ENCODE measurements at places on chromosomes 4 and X.
A peak's percentile ranks its signal among the peaks of the same experiment; 100 is the strongest.

DNA sequence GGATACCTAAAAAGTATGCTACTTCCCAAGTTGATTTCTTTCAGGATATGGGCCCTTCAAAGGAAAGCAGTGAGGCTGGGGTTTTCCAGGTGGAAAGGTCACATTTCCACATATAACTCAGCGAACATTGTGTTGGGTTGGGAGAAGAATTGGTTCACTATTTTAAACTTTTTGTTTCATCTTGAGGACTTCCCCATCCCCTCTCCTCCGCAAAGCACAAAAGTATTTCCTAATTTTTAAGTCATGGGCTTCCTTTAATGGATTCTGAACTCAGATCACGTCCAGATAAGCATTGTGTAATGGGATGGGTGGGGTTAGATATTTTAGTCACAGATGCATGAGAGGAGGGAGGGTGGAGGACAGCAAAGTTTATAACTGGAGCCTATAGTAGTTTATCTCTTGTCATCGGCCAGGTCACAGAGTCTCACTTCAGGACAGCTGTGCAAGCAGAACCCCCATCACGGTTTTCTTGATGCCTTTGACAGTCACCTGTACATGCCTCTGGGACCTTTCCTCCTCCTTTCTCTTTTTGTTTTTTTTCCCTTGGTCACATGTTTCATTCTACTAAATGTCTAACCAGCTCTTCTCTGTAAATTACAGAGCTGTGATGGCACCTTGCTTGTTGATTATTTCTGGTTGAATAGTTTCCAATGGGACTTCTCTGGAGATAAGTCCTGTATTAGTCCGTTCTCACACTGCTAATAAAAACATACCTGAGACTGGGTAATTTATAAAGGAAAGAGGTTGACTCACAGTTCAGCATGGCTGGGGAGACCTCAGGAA lies 115.4 kb downstream of the PTTG2 start:
- no peak for DNase-seq

- no peak for DNase-seq
Observed at GRCh38 chrX:110791071-110791470, 4.5 kb downstream of the CHRDL1 start.

DNA sequence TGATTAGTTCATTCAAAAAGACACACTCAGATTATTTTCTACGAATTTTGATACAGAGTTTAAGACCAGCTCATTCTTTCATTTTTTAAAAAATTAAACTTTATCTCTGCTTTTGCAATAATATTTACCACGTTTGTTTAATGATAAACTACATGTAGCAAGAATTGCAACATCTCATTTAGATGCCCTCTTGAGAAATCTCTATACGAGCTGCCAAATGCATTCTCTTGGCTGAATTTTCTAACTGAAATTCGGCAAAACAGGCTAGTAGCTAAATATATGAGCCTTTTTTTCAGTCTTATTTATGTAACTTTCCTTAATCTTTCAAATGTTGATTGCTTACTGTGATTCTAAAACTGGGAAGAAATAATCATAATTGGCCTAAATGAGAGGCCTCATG lies 2.1 kb upstream of the GC start:
- no peak for DNase-seq

GRCh38 chr4:151665785-151666127 lies 95.1 kb downstream of the GATB start:
- no peak for DNase-seq

DNA sequence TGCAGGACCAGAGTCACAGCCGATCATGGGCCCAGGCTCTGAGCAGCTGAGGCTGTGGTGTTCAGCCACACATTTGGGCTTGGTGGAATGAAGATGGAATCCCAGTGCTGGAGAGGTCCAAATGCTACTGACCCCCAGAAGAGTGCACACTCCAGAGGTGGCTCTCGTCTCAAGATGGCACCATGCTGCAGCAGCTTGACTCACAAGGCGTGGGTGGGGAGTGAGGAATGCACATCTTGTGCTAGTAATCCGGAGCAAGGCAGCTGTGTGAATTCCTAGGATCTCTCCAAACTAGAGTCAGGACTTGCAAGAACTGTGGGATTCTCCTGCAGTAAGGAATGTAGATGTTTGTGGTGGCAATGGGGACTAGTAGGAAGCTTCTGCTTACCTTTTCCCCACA lies 28.7 kb downstream of the RAB28 start:
- no peak for DNase-seq

DNA sequence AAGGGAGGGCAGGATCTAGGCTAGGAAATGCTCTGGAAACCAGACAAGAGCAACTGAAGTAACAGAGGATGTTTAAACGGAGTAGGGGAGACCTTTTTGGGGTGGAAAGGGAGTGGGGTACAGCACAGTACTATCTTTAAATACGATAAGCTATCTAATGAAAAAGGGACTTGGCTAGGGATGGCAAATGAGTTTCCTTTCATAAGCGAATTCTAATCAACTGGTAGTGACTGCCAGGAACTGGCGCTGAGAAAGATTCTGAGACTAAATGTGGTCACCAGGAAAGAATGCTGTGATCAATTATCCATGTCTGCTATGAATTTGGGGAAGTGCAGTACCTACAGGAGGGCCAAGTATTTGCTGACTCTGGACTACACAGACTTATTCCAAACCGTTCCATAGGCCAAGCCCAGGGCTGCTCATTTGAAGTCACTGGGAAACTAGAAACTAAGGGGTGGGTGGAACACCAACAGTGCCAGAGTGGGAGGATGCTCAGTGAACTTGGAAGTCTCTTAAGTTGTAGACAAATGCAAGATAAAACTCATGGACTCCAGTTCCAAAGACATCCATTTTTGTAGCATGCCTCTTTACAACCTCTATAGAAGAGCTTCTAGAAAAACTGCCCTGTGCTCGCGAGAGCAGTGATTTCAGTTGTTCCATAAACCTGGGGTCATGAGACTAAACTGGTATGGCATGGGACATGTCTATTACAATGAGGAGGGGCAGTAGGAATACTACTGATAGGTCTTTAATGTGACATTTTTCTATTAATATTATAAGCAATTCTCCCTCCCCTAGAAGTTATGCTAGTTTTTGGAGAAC lies 2.0 kb downstream of the TRAPPC2 start:
- no peak for DNase-seq

DNA sequence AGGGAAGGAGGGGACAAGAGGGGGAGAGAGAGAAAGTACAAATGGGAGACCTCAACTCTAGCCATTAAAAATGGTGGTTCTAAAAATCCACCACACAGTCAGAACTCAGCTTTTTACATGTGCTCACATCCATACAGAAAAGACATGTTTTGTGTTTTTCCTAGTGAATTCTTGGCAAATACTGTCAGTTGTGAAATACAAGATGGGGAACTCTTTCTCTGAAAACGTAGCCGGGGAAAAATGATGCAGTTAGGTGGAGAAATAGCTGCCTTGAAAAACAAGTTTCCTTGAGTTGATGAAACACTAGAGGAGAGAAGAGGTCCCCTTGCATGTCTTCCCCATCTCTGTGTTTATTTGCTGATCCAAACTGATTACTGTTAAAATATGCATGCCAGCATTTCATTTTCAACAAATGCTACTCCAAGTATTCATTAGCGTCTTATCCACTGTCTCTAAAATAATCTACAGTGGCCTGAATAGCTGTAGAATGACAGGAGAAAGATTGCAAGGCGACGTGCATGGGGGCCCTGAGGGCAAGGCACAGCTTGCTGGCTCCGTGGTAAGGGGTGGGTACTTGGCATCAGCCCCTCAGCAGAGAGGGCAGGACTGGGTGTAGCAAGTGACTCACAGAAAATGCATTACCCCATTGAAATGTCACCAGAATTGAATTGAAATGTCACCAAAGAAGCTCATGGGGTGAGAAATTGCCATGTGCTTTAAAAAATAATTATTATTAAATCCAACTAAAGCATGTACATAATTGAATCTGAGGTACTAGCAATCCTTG lies 48.1 kb upstream of the TBL1X start:
- no peak for DNase-seq

DNA sequence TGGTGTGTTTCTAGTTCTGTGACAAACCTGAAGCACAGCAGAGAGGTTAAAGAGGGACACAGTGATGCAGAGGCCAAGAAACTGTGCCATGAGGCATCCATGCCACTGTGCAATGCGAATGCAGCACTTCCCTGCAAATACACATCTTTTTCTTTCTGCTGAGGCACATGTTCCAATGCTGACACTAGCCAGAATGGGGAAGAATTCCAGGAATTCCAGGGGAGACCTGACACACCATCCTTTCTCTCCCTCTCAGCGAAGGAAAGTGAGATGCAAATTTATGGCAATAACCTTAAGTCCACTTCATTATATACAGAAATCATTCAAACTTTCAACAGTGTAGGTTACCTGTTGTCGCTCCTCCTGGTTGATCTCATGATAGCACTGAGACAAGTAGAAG lies 204.8 kb downstream of the LDB2 start:
- DNase-seq, result no peak

GRCh38 chrX:129933700-129934099 lies 27.7 kb downstream of the UTP14A start:
- no peak for DNase-seq

GRCh38 chrX:70433848-70434351 lies 10.7 kb upstream of the DLG3 start:
- DNase-seq, result peak; percentile 78

GRCh38 chr4:78059524-78059889 lies 2.4 kb downstream of the FRAS1 start:
- no peak for DNase-seq

GRCh38 chr4:185912779-185913178 lies 100.8 kb upstream of the SORBS2 start:
- DNase-seq, result no peak

- DNase-seq, result no peak
Observed at GRCh38 chr4:86117705-86118302, 242.0 kb downstream of the MAPK10 start.

DNA sequence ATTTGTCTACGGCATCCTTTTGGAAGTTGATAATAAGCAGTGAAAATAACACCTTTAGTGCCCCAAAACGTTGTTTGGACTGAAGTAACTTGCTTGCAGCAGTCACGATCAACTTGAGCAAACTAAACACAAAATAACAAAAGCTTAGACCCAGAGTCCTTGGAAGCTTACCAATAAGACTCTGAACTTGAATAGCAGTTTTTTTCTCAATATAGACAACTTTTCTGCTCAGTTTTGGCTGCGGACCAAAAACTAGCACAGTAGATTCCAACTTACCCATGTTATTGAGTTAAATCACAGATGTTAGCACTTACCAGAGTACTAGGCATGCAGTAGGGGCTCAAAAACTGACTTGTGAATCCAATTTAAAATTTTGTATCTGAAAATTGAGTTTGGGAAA lies 746.9 kb downstream of the PCDH19 start:
- DNase-seq, result no peak

DNA sequence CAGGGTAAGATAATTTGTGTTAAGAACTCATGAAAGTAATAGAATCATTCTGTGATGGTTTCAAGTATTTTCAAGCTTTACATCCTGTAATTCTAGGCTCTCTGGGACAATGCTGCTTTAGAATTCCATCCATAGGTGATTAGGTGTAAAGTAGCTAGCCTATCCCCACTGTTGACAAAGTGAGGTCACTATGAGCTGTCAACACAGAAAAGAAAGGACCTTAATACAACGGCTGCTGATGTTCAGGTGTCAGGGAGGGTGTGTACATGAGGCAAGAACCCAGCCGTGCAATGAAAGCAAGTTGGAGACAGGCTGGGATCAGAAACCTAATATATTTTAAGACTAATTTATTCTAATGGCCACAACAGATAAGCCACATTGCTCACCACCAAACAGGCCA lies 36.8 kb upstream of the SH3RF1 start:
- DNase-seq, result no peak

- no peak for DNase-seq
Observed at GRCh38 chr4:88623097-88623496, 30.8 kb downstream of the HERC3 start.

GRCh38 chr4:171817026-171817425 lies 3.8 kb downstream of the GALNTL6 start:
- no peak for DNase-seq

DNA sequence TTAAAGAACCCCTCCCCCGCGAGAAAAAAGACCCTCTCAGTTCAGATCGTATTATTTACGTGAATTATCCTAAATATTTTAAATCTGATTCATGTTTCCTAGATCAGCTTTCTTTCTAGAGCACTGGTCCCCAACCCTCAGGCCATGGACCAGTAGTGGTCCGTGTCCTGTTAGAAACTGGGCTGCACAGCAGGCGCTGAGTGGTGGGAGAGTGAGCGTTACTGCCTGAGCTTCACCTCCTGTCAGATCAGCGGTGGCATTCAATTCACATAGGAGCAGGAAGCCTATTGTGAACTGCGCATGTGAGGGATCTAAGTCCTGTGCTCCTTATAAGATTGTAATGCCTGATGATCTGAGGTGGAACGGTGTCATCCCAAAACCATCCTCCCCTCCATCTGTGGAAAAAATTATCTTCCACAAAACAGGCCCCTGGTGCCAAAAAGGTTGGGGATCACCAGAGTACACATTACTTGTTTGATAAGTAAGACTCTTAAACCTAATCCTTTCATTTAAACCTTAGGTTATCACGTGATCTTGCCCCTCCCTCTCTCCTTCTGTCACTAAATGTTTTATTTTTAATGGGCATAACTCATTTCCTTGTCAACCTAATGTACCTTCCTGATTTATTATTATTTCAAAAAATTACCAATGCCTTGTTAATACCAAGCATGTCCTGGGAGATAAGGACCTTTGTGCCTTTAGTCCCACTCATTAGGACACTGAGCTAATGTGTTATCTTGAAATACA lies 442.9 kb downstream of the TLL1 start:
- no peak for DNase-seq

DNA sequence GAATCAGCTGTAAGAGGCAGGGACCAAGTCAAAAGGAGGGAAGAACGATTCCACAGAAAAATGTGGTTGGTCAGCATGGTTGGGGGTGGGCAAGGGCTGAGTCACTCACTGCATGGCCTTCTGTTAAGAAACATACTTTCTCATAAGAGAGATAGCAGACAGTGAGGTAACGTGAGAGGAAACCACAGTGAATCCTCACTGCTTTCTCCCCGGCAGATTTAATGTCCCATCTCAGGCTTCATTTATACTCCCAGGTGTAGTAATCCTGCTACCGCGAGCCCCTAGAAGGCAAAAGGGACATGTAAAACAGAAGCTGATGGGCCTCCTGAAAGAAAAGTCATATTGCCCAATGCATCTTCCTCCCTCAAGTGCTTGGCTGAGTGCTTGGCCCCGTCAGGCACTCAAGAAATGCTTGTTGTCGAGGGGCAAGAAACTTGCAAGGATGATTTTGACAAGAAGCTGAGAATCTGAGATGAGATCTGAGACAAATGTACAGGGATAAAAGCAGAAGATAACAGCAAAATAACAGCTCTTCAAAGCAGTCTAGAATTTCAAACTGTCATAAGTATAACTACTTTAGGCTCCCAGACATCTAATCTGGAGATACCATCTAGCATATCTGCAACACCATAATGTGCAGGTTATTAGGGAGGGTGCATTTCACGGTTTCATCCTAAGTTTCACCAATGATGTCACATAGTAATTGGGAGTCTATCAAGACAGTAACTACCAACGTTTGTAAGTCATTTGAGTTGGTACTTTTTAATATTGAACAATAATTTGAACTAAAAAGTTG lies 40.2 kb downstream of the SH3KBP1 start:
- no peak for DNase-seq
